ENCODE measurements at places on chromosomes 3 and 15.

DNA sequence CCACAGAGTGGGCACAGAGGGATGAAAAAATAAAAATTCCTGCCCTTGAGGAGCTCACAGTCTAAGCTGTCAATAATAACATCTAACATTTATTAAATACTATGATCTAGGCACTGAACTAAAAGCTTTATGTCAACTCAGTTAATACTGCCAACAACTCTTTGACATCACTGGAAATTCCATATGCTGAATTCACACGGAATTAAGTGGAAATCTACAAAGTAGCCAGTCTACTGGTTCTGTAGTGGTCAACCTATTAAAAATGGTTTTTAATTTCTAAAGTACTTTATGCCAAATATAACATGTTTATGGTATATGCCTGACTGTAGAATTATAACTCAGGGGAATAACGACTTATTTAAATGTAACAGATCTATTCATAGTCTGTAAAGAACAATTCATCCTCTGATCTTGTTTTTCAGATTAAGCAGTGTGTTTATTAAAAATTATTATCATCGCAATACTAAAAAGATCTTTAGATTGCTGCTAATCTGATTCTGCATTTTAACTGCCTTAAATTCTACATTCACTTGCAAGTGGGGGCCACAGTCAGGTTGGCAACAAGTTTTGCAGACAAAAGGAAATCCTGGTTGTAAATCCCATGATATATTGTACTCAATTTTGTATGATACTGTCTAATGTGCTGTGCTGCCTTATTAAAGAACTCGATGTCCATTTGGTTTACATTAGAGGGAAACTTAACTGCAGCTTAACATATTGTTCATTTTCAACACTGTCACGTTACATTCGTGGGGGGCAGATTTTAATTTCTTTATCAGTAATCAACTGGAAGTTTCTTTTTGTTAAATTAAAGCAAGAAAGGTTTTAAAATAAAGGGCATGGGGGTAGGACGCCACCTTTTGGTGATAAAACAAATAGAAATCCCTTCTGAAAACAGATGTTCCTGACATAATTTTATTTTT, 2.6 kb upstream of the FOXP1 start:
- no peak for DNase-seq

DNA sequence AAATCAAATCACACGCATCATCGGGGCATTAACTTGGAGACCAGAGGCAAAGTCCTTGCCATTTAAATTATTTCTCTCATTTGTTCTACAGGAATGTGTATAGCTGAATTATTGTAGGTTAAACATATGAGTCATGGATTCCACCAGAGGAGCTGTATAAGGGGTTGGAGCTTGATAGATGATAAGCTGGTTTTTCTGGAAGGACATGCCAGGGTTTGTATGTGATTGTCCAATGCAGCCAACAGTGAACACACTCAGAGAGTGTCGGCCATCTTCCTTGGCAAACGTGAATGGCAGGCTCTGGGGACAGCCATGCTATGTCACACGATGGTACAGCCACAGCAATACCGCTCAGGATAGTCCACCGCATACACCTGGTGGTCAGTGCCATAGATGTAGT, 25.1 kb downstream of the SSUH2 start:
- DNase-seq: peak; percentile 62

GRCh38 chr3:10008588-10009344, 17.5 kb upstream of the FANCD2 start:
- DNase-seq: no peak

GRCh38 chr3:43153216-43154083, 47.6 kb upstream of the POMGNT2 start:
- peak; percentile 60 for DNase-seq
